Fibroblast of skin of right biceps (primary cell): ENCODE measurements at places on chromosomes 3 and 15.

DNA sequence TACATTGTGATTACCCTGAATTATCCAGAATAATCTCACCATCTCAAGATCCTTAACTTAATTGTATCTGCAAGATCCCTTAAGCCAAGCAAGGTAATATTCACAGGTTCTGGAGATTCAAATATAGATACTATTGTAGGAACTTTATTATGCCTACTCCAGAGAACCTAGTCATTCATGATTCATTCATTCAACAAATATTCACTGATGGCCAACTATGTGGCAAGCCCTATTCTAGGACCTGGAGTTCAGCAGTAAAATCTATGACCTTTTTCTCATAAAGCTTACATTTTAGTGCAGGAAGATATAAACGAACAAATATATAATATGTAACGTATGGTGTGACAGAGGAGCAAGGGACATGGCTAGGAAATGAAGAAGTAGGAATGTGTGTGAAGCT lies 49.6 kb downstream of the ISL2 start:
- no peak for DNase-seq

GRCh38 chr3:141444586-141445285 lies 42.1 kb upstream of the RASA2 start:
- DNase-seq, result peak; percentile 42

- DNase-seq, result no peak
Measured at GRCh38 chr3:22587446-22587845, 615.7 kb upstream of the UBE2E2 start.

- no peak for DNase-seq
Measured at GRCh38 chr15:44064706-44065105, 130.4 kb downstream of the FRMD5 start.

GRCh38 chr15:101135532-101136166 lies 116.2 kb downstream of the CHSY1 start:
- no peak for DNase-seq

- peak; percentile 24 for DNase-seq
Measured at GRCh38 chr3:62817678-62818077, 57.5 kb downstream of the CADPS start.

- no peak for DNase-seq
Measured at GRCh38 chr3:185757176-185757575, 67.7 kb downstream of the IGF2BP2 start.

- DNase-seq, result no peak
Measured at GRCh38 chr3:57112206-57112605, 51.7 kb downstream of the SPATA12 start.

GRCh38 chr3:192840143-192840836 lies 77.4 kb downstream of the MB21D2 start:
- no peak for DNase-seq

DNA sequence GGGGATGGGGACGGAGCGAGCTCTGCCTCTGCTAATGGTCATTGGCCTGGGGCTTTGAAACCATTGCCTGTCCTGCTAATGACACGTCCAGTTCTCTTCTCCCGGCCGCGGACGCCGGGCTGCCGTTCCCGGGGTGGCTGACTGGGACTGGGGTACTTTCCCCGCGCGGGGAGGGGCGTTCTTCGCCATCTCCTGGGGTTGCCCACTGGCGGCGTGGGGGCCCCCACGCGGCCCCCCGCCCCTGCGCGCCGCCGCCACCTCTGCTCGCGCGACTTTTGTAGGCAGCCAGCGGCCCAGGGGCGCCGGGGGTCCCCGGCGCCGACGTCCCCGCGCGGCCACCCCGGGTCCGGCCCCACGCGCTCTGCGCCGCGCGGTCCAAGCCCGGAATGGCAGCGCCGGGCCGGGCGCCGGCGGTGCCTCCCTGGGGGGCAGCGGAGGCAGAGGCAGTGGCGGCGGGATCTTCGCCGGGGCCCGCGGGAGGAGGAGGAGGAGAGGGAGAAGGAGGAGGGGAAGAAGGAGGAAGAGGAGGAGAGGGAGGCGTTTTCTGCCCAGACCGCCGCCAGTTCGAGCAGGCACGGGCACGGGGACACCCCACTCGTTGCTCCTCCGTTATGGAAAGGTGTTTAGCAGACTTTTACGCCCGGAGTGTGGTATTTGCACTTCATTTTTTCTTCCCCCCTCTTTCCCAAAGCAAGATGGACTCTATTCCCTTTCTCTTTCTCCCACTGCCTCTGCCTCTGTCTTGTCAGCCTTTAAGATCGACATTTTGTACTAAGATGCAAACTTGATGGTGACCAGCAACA lies 2.3 kb downstream of the BBX start:
- DNase-seq, result peak; percentile 40

- peak; percentile 82 for DNase-seq
Measured at GRCh38 chr3:64859625-64860535, 172.1 kb upstream of the ADAMTS9 start.

GRCh38 chr15:39587096-39587721 lies 6.3 kb downstream of the THBS1 start:
- peak; percentile 67 for DNase-seq

GRCh38 chr3:43949594-43949993 lies 258.9 kb downstream of the ABHD5 start:
- DNase-seq, result no peak

- no peak for DNase-seq
Measured at GRCh38 chr15:77097248-77097721, 26.4 kb upstream of the TSPAN3 start.

GRCh38 chr3:168191856-168192255 lies 96.1 kb upstream of the GOLIM4 start:
- DNase-seq, result no peak

GRCh38 chr3:64916192-64916798 lies 228.5 kb upstream of the ADAMTS9 start:
- no peak for DNase-seq

DNA sequence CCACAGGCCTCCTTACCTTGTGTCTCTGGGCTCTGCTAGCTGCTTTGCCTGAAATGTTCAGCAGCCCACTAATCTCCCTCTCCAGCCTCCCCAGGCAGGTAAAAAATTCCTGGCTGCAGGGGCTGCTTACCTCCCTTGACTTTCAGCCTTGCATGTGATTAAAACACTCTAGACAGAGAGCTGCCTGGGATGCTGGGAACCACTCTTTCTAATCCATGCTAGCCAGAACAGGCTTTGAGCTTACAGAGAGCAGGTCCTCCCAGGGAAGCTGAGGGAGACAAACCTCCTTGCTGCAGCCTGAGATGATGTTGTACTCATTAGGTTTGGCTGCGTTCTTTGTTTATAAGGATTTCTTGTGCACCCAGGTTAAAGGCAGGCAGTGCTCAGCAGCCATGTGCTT lies 33.7 kb upstream of the LIPC start:
- no peak for DNase-seq

DNA sequence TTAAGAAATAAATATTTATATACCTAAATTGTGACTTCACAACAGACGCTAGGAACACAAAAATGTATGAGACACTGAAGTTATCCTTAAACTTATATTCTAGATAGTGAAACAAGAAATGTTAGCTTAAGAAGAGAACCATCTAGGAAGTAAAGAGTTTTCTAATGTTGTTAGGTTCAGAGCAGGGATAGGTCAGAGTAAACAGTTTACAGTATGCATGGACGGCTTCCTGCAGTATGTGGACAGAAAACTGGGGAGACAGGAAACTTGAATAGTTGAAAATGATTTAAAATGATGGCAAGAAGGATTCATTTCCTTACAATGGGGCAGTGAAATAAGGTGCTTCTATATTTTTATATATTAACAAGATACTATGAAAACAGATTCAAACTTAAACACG lies 449.8 kb downstream of the MAGI1 start:
- no peak for DNase-seq

DNA sequence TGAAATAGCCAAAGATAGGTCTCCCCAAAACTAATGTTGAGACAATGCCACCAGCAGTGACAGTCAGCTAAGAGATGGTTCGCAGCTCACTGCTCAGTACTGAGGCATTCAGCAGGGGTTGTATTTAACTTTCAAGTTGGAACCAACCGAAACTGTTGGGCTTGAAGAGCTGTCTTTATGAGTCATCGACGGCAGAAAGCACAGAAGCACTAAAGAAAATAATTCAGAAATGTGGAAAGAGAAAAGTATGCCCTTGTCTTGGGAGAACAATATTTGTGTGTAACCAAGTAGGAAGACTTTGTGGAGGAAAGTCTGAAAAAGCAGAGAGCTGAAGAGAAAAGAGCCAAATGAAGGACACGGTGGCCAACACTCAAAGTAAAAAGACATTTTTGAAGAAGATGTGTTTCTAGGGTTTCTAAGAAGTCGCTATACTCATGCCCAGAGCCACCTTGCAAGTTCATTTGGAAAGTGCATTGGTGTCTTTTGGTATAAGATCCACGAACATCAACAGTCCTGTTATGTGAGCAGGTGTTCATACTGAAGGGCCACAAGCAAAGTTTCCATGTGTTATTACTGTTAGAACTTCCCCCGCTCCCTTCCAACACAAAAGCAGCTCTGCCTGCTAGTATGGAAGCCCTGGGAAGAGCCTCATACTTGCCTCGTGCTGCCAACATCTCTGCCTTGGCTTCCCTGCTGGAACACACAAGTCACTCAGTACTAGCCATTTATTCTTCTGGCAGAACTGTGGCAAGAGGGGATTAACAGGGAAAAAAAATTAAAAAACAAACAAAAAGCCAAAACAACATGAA lies 4.1 kb upstream of the RARB start:
- DNase-seq, result peak; percentile 76

DNA sequence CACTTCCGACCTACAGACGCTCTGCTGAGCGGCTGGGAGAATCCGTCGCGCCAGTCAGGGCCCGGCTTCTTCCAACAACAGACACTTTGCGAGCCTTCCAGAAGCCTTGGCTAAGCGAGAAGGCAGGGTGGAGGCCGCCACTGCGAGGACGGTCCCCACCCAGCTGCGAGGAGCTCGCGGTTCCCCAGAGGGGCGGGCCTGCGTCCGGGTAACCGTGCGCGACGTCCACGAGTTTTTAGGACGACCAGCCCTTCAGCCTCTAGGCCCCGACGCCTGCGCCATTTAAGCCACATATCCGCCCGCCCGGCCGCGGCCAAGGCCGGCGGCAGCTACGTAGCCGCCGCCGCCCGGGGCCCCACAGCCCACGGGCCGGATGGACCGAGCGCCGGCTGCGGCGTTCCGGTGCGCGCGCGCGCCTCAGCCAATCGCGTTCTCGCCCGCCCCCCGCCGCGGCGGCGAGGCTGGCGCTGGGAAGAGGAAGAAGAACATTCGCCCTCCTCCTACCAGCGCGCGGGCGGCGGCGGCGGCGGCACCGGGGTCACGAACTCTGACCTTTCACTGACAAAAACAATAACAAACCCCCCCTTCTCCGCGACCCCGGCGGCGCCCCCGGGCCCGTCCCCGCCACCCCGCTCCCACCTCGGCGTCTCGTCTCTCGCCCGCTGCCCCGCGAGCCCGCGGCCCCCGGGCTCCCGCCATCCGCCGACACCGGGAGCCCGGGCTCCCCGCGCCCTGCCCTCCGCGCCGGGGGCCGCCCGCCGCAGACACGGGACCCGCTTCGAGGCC lies at the start of gene NR2C2:
Gene NR2C2 (plus strand): TSS at position 484 of the 786 bp plus-strand sequence. CDS start 56,332 bp downstream, outside the sequence.
- DNase-seq, result peak; percentile 85

- no peak for DNase-seq
Measured at GRCh38 chr3:124714223-124714853, 15.9 kb upstream of the UMPS start.

- DNase-seq, result peak; percentile 80
Measured at GRCh38 chr3:124780761-124781475, 50.7 kb downstream of the UMPS start.

GRCh38 chr3:194852831-194853508 lies 167.3 kb downstream of the FAM43A start:
- no peak for DNase-seq
